HS-27A (cell line): ENCODE measurements at places on chromosomes 6 and 20.

- no peak for DNase-seq
Measured at GRCh38 chr6:115728171-115728570, 332.5 kb downstream of the FRK start.

DNA sequence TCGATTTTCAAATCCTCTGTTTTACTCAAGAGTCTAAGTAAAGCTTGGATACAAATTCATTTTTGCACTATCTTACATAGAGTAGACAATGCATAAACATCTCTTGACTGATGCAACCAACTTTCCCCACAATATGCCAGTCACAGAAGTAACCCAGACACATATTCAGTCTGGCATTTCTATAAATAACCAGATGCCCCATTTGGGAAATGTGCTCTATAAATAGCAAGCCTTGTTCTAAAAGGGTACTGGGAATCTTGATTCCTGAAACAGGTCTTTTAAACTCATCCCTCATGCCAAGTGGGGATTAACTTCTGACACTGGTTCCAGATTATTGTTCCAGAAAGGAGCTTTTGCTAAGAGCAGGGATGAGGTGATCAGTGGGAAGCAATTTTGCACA is 411.7 kb downstream of the EPM2A start:
- no peak for DNase-seq

DNA sequence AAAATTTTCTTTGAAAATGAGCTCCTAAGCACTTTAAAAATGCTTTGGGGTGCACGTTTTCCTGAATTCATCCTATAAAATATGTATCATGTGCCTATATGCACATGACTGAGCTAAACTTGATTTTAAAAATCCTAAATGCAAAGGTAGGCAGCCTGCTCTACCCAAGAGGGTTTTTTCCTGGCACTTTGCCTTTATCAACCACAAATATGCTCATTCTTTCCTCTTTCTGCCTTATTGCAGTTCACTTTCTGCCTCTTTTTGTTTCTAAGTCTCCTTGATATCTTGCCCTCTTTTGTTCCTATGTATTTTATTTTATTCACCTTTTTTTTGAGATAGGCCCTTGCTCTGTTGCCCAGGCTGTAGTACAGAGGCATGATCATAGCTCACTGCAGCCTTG is 229.3 kb downstream of the GRM1 start:
- no peak for DNase-seq

- DNase-seq = no peak
Measured at GRCh38 chr20:41029150-41029901, 704 bp downstream of the TOP1 start.

GRCh38 chr20:63702036-63702665 is 5.6 kb downstream of the ARFRP1 start:
- no peak for DNase-seq

DNA sequence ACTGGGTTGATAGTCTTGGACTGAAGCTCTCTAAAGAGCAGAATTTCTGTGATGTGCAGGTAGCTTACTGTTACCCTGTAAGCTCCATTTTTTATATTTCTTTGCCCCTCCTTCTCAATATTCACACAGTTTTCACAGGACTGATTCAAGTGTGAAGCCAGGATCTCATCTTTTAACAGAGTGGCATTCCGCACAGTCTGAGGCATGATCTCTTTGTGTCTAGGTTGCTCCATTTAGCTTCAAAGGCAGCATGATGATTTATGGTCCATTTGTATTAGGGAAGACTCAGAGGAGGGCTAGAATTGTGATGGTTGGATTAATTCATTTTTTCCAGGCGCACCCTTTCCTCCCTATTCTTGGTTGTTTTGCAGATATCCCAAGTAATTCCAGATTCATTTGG is 43.5 kb downstream of the CARMIL1 start:
- DNase-seq = no peak

DNA sequence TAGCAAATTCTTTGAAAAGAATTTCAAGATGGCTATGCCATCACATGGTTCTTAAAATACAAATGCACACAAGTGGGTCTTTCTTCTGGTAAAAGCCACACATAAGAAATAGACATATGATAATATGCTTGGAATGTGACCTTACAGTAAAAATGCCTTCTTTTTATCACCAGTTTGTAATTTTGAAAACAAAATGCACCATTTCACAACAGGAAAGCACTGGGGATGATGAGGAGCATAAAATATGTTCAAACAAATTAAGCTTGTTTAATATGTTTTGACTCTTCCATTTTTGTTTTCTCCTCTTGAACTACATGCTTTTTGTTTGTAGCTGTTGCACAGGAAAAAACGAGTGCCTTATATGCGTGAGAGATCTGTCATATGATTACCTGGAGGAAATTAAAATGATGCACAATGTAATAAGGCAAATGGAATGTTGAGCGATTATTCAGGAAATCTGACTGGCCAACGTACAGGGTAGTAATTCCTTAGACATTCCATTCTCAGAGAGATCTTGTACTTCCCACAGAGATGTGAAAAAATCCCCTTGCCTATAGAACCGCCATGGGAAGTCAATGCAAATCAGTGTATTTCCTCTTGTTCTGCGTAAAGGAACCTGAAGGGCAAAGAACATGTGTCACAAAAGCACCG is 911.6 kb downstream of the TFAP2A start:
- DNase-seq = peak; percentile 67

DNA sequence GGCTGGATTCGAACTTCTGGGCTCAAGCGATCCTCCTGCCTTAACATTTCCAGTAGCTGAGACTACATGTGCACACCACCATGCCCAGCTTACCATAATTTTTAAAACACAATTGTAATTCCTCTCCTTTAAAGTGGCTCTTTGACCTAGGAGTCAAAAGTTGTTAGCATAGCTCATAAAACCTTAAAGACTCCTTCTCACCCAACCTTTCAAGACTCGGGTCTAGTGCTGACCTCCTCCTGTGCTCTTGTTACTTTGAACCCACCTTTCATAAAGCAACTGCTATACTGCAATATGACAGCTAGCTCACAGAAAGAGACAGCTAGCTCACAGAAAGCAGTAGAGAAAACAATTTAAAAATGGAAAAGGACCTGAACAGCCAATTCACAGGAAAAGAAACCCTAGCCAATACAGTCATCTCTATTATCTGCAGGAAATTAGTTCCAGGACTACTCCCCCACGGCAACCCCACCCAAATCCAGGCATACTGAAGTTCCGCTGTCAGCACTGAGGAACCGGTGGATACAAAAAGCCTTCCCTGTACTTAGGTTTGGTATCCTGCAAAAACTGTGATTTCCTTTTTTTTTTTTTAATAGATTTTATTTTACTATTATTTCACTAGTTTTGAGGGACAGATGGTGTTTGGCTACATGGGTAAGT is 20.3 kb downstream of the SSR1 start:
- no peak for DNase-seq

- no peak for DNase-seq
Measured at GRCh38 chr6:113989675-113990074, 18.7 kb upstream of the HDAC2 start.

DNA sequence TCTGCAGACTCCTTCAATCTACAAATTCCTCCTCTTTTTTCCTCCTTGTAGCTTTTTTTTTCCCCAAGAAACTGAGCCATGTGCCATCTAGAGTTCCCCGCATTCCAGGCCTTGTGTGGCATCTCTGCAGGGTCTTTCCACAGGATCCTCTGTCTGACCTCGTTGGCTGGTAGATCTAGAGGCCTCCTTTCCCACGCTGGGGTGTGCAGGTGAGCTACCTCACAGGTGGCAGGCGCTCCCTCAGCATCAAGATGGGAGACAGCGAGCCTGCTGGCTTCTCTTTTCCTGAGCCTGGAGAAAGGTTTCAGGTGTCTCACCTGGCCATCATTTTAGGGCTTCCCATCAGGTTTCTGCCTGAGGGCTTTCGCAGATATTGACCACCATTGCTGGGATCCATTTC is 9.6 kb upstream of the NELFCD start:
- DNase-seq = no peak

- no peak for DNase-seq
Measured at GRCh38 chr20:17504066-17504897, 26.9 kb downstream of the BFSP1 start.

- no peak for DNase-seq
Measured at GRCh38 chr6:159104931-159105330, 60.1 kb upstream of the TAGAP start.

DNA sequence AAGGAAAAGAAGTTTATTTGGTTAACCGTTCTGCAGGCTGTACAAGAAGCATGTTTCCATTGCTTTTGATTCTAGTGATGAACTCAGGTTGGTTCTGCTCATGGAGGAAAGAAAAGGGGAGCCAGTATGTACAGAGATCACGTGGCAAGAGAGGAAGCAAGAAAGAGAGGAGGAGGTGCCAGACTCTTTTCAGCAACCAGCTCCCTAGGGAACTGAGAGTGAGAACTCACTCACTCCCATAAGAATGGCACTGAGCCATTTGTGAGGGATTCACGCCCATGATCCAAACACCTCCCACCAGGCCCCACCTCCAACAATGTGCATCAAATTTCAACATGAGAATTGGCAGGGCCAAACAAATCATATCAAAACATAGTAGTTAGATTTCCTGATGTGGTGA is 649.1 kb downstream of the EPM2A start:
- no peak for DNase-seq

DNA sequence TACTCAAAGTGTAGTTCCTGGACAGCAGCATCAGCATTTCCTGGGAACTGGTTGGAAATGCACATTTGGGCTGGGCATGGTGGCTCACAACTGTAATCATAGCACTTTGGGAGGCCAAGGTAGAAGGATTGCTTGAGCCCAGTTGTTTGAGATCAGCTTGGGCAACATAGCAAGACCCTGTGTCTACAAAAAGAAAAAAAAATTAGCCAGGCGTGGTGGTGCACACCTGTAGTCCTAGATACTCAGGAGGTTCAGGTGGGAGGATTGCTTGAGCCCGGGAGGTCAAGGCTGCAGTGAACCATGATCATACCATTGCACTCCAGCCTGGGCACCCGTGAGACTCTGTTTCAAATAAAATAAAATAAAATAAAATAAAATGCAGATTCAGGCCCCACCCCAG is 156.2 kb downstream of the CDC5L start:
- DNase-seq = no peak

DNA sequence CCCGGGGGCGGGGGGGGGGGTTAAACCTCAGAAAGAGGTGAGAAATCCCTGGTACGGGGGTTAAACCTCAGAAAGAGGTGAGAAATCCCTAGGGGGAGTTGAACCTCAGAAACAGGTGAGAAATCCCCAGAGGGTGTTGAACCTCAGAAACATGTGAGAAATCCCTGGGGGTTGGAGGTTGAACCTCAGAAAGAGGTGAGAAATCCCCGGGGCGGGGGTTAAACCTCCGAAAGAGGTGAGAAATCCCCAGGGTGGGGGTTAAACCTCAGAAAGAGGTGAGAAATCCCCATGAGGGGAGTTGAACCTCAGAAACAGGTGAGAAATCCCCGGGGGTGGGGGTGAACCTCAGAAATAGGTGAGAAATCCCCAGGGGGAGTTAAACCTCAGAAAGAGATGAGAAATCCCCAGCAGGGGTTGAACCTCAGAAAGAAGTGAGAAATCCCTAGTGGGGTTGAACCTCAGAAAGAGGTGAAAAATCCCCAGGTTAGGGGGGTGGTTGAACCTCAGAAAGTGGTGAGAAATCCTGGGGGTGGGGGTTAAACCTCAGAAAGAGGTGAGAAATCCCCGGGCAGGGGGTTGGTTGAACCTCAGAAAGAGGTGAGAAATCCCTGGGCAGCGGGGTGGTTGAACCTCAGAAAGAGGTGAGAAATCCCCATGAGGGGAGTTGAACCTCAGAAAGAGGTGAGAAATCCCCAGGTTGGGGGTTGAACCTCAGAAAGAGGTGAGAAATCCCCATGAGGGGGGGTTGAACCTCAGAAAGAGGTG is 87.4 kb downstream of the PLG start:
- DNase-seq = no peak

GRCh38 chr20:57049296-57049695 is 217.1 kb downstream of the BMP7 start:
- DNase-seq = no peak

DNA sequence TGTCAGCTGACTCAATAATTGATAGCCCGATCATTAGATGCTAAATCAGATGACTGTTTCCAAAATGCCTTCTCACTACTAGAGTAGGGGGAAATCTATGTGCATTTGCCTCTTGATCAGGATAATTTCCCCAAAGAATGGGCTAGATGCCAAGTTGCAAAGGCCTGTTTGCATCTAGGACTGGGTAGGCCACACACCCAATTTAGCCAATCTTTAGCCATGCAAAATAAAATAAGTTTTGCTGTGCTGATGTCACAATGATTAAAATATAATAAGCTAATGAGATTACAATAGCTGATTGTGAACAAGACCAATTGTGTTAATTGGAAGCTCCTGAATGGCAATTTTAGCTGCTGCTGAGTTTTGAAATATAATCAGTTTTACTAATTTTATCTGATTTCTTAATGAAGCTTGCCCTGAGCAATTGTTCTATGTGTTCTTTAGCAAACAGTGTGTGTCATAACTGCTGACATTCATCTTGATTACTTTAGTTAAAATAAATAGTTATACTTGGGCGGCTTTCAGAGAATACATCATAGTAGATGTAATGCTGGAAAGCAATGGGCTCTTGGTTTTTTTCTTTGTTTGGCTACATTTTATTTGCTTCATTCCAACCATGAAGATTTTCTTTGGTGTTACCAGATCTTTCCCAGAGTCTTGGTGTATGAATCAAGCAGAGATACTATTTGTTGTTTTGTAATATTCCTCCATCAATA is 973.2 kb upstream of the SLC35B3 start:
- no peak for DNase-seq

- DNase-seq = no peak
Measured at GRCh38 chr20:25160467-25160866, 35.0 kb upstream of the ENTPD6 start.

- DNase-seq = no peak
Measured at GRCh38 chr6:158660333-158660754, 10.5 kb downstream of the SYTL3 start.

DNA sequence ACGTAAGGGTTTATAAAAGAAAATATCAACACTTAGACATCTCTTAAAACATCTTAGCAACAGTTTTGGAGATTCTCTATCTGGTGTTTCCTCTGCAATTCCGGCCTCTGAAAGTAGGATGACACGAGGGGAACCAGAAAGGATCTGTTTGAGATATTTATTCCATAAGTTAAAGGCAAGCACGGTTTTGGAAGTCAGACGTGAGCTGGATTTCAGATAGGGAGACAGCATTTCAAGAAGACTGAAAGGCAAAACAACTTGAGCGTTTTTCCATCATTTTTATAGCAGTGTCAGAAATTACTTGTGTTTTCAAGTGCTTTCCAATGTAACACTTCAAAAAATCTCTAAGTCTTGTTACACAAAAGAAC is 52.9 kb upstream of the BTN3A2 start:
- DNase-seq = no peak

DNA sequence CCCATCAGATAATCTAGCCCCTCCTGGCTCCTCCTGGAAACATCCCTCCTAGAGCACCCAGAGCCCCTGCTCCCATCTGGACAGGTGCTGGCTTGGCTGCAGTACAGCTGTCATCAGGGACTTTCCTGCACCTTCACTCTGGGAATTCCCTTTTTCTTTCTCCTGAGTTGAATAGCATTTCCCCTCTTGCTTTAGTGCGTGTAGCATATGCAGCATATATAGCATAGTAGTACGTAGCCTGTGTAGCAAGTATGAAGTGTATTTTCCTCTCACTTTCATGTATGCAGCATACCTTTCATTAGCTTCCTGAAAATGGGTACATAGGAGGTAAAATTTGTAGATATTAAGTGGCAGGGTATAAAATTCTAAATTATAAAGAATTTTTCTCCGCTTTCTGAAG is 352.9 kb downstream of the ESR1 start:
- DNase-seq = no peak
